ENCODE measurements at places on chromosomes 4 and X.

DNA sequence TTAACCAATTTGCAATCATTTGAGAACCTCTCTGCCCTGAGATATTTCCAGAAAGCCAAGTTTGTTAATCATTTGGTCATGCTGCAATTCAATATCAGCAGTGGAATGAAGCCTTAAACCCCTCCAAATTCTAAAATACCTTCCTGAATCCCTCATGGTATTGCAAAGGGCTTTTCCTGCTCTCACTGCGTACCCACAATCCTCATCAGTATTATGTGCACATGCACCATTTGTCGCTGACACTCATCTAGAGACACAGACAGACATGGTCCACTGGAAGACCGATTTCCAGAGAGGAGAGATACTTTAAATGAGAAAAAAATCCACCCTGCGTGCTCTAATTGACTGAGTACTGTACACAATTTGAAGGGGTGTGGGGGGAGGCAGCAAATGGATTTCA, 104.4 kb downstream of the GPC3 start:
- no peak for DNase-seq

GRCh38 chr4:105989485-105990242, 94.4 kb downstream of the NPNT start:
- DNase-seq, result no peak

- no peak for DNase-seq
Measured at GRCh38 chr4:62517716-62518115, 1317.6 kb downstream of the ADGRL3 start.

GRCh38 chr4:129668092-129668491, 572.1 kb downstream of the C4orf33 start:
- no peak for DNase-seq

GRCh38 chr4:39134683-39135306, 47.5 kb upstream of the WDR19 start:
- no peak for DNase-seq

DNA sequence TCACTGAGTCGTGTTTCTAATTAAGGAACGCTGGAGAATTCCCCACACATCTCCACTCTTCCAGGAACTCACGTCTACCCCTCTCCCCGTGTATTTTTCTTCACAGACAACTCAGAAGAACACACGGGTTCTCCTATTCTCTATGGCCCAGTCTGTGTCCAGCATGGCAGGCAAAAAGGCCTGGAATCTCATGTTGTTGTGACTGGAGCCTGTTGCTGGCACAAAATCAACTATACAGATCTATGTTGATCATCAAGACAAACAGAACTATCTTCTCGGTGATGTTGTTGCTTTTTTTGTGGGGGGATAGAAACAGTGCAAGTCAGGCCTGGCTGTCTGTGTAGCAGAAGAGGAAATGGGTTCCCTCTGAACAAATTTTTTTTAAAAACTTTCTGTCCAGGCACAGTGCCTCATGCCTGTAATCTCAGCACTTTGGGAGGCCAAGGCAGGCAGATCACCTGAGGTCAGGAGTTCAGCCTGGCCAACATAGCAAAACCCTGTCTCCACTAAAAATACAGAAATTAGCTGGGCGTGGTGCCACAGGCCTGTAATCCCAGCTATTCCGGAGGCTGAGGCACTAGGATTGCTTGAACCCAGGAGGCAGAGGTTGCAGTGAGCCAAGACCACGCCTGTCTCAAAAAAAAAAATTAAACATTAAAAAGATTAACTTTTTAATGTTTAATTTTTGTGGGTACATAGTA, 50.5 kb upstream of the CBR4 start:
- no peak for DNase-seq

GRCh38 chrX:111181951-111182350, 86.0 kb downstream of the PAK3 start:
- DNase-seq, result no peak

- no peak for DNase-seq
Measured at GRCh38 chrX:33252306-33252825, 41.0 kb upstream of the DMD start.

DNA sequence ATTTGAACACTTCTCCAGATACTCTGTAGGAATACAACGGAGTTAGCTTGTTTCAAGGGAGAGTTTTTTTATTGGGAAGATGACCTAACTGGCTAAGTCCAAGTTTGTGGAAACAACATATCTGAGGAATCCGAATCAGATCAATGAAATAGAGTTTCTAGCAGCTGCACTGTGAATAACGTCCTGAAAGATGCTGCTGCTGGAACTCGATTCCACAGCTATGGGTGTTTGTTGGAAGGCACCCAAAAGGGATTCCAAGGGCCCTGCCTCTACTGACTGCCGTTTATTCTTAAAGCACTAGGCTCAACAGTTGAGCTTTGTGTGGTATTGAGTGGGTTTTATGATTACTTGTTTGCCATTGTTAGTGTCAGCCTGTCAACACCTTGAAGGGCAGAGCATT, 6.6 kb upstream of the GBA3 start:
- no peak for DNase-seq

GRCh38 chrX:65203545-65203944, 227.3 kb upstream of the ZC4H2 start:
- no peak for DNase-seq

- DNase-seq, result peak; percentile 0
Measured at GRCh38 chrX:20067709-20068561, 48.8 kb downstream of the MAP7D2 start.

GRCh38 chrX:73214426-73215094, at the start of gene NAP1L2:
Gene NAP1L2, minus strand, starts transcription at chrX:73214851. Its CDS starts 359 bp downstream, at chrX:73214492.
- no peak for DNase-seq

All from esophagus squamous epithelium (tissue), 5 donors.